ENCODE measurements at places on chromosomes 12 and 14.

DNA sequence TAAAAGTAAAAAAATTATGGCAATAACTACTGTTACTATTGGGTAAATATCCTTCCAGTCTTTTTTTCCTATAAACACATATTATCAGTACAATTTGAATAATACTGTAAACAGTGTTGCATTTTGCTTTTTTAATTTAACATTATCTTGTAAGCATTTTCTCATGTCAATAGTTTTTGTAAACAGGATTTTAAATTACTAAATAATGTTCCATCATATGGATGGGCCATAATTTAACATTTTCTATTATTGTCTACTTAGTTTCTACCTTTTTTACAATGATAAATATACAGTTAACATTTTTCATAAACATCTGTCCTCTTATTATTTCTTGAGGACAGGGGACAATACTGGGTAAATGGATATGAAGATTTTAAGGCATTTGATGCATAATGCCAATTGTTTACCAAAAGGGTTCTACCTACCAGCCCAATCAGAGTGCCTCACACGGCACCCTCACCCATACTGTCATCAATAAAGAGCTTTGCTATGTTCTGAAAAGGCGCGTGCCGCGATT, 759 bp upstream of the ACVR1B start:
- DNase-seq = no peak

GRCh38 chr12:124952801-124953200, 36.1 kb downstream of the DHX37 start:
- no peak for DNase-seq

DNA sequence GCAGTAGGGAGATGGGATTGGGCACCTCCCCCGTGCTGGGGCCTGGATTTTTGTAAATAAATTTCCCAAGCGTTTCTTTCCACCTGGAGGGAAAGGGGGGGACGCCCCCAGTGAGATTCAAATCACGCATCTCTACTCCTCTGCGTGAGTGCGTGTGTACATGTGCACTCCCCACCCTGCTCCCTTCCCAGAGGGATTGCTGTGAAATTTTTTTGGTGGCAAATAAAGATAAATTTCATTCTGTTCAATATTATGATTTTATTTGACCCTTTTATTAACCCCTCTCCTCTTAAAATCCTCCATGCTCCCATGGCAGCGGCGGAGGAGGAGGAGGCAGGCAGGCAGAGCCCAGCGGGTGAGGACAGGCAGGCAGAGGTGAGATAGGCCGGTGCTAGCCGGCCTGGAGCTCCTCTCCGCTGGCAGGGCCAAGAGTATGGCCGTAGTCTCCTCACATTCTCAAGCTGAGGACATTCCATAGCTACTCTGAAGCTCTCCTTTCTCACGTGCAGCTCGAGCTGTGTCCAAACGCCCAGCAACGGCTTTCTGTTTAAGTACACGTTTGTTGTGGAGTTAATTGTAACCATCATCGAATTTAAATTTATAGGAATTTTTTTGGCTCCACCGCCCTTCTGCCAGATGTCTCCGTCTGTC, 1.5 kb upstream of the HOTAIR start:
- DNase-seq = no peak

- DNase-seq = no peak
Observed at GRCh38 chr12:111741235-111741812, 25.4 kb upstream of the ALDH2 start.

DNA sequence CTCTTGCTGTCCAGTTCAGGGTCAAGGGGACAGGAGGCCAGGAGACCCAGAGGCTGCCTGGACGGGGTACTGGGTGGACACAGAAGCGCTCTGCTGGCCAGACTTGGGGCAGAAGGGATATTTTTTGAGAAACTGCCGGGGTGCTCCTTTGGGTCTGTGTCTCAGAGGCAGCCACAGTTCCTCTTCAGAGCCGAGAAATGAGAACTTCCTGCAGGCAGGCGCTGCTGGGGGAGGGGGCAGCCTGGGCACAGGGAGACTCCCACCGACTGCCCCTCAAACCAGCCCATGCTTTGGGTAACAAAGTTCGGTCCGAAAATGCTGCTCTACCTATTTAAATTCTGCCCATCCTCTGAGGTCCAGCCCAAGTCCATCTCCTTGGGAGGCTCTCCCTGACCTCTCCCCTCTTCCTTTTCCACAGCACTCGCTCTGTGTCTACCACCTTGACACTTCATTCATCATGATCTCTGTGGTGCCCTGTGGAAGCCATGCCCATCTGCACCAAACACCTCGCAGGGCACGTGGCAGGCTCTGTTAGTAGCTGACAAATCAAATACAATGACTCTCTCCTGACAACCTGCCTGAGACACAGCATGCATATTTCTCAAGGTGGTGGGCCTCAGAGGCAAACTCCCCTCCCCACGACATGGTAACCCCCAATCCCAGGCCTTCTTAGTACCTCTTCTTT, 16.4 kb downstream of the HDAC7 start:
- no peak for DNase-seq

DNA sequence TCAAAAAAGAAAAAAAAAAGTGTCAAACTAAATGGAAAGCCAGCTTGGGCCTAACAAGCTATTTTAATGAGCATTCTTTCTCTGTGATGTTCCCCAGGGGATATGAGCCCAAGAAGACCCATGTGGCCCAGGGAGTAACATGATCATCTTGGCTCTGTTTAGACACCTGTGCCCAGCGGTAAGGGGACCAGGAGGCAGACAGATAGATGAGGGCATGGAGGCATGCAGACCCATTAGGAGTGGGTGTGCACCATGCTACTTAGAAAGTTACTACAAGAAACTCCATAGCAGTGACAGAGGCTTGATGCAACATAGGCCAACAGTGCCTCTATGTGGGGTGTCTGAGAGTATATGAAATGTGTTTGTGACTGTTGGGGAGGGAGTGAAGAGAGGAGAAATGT, 3.1 kb upstream of the CREBL2 start:
- no peak for DNase-seq

GRCh38 chr12:95626854-95627253, 75.6 kb upstream of the USP44 start:
- no peak for DNase-seq

- DNase-seq = no peak
Observed at GRCh38 chr14:76782115-76782884, 21.0 kb downstream of the VASH1 start.

DNA sequence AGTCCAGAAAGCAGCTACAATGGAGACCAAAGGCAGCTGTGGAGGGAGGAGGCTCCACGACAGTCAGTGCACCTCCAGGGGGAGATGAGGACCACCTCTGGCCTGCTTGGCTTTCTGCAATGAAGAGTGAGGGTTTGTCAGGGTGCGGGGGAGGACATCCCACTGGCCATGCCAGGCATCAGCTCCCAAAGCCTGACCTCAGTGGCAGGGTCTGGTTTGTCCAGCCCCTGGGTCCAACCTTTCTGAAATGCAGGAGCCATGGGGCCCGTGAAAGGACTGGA, 35.2 kb downstream of the SLC6A12 start:
- no peak for DNase-seq

DNA sequence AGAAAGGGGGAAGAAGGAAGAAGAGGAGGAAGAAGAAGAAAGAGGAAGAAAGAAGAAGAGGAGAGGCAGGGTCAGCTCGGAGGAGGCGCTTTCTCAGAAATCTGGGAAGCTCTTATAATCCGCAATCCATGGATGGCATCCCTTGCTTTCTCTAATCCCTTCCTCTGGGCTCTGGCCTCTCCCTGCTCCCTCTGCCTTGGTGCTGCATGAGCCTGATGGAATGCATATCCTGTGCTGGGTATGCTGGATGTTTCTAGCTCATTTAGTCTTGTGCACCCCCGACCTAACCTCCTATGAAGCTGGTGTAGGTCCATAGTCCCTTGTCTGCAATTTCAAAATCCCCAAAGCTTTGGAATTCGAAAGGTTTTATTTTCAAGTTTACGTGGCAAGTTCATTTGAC, 94.2 kb upstream of the MYL2 start:
- DNase-seq = no peak

DNA sequence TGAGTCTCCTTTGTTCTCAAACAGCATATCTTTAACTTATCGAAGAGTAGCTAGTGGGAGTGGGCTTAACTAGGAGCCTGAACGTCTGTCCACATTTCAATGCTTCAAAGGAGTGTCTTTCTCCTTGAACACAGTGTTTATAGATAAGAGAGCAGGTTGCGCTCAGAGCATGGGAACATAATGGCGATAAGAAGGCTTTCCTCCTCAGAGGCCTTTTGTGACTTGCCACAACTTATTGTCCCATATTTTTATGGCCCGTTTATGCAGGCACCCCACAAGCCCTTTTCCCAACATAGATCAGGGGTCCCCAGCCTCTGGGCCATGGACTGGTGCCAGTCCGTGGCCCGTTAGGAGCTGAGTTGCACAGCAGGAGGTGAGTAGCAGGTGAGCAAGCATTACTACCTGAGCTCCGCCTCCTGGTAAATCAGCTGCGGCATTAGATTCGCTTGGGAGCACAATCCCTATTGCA, 2.6 kb upstream of the DDX47 start:
- DNase-seq = no peak

Measured in stimulated activated CD8-positive, alpha-beta memory T cell treated with anti-CD3 and anti-CD28 coated beads, Interleukin-7, amount 100 ng/mL, for 1 hour (primary cell).